ENCODE measurements at places on chromosomes 11 and 22.

DNA sequence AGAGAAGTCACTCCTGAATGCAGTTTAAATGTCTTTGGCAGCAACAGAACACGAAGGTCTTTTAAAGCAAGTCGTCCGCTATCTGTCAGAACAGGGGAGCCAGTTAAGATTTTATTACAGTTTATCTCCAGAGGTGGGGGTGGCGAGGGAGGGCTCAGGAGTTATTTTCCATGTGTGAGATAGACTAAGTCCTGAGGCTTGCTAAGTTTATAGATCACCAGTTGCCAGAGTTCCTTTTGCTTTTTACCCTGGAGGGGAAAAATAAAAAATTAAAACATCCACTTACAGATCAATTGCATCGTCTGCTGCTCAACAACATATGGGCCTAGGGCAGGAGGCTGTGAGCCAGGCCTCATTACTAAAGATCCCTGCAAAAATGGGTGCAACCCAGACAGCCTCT lies 90.7 kb downstream of the SNX19 start:
- no peak for DNase-seq

GRCh38 chr11:120714438-120714837 lies 202.9 kb downstream of the GRIK4 start:
- DNase-seq = no peak

- DNase-seq = no peak
These were observed 14.1 kb downstream of the RHBDD3 start for GRCh38 chr22:29253561-29254285.

GRCh38 chr11:30876663-30877396 lies 290.7 kb upstream of the MPPED2 start:
- no peak for DNase-seq

GRCh38 chr11:122181372-122181771 lies 65.4 kb upstream of the BLID start:
- DNase-seq = no peak

DNA sequence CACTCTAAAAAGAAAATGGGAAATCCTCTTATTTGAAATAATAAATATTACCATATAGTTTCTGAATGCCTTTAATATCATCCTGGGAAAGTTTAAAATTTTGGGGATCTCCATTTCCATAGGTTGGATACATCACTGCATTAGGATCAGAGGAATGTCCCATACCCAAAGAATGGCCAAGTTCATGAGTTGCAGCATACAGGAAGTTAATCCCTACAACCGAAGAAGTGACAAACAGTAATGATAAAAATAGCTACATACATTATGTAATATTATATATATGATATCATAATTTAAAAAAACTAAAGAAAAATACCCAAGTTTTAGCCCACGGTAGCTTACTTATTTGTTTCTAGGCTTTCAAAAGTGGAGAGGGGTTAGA lies 7.4 kb downstream of the MMP7 start:
- DNase-seq = no peak

- peak; percentile 90 for DNase-seq
These were observed 54.7 kb upstream of the PRDM11 start for GRCh38 chr11:45091563-45092403.

DNA sequence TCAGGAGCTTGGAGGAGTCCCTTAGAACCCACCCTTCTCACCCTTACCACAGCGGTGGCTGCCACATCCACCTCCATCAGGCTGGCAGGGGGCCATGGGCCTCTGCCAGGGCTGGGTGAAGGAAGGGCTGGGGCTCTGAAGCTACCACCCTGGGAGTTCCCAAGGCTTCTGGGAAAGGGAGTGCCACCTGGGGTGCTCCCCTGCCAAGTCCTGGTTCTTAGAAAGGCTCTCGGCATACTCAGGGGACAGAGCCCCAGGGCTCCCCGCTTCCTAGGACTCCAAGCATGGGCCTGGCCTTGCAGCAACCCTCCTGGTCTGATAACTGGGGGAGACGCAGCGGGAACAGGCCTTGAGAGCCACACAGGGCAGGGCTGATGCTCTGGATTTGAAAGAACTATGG lies 438 bp upstream of the PLA2G3 start:
- no peak for DNase-seq

GRCh38 chr11:93288079-93288478 lies 42.5 kb upstream of the DEUP1 start:
- DNase-seq = no peak

- DNase-seq = no peak
These were observed 4.7 kb downstream of the STX3 start for GRCh38 chr11:59759900-59760299.

DNA sequence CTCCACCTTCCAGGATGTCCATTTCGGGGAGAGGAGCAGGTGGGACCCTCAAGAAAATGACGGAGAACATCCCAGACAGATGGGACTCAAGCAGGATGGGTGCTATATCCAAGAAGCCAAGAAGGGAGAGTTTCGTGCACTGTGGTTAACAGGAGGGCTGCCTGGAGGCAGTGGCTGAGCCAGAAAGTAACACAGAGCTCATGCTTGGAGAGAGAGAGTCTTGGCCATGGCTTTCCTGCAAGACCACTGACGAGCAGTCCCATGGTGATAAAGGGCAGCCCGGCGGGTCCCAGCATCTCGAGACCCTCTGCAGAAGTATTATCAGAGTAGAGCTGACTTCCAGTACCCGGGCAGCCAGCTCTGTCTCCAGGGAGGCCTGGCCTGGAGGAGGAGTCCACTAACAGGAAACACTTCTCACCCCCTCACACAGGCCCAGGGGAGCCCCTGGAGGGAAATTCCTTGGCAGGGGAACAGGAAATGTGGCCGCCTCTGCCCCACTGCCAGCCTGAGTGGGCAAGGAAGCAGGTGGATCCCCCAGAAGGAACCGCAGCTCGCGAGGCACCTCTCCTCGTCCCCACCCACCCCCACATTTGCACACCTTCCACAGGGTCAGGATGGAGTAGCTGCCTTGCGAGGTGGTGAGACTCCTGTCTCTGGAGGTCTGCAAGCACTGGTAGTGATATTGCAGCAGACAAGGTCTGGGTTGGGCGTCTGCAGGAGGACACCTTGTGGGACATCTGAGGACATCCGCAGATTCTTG lies 32.2 kb downstream of the CYTH4 start:
- no peak for DNase-seq

DNA sequence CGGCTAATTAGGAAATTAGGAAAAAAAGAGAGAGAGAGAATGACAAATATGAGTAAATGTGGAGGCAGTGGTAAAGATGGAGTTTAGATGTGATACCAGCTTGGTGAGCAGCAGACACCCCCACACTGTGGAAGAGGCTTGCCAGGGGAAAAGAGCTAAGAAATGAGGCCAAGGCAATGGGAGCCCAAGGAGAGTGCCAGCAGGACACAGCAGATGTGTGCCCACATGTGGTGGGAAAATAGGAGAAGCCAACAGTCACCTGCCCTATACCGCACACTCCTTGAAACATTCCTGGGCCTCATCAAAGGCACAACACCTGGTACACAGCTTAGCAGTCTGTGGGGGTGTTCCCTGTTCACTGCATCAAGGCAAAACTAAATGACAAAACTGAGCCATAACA lies 104.9 kb downstream of the FAM76B start:
- DNase-seq = no peak

DNA sequence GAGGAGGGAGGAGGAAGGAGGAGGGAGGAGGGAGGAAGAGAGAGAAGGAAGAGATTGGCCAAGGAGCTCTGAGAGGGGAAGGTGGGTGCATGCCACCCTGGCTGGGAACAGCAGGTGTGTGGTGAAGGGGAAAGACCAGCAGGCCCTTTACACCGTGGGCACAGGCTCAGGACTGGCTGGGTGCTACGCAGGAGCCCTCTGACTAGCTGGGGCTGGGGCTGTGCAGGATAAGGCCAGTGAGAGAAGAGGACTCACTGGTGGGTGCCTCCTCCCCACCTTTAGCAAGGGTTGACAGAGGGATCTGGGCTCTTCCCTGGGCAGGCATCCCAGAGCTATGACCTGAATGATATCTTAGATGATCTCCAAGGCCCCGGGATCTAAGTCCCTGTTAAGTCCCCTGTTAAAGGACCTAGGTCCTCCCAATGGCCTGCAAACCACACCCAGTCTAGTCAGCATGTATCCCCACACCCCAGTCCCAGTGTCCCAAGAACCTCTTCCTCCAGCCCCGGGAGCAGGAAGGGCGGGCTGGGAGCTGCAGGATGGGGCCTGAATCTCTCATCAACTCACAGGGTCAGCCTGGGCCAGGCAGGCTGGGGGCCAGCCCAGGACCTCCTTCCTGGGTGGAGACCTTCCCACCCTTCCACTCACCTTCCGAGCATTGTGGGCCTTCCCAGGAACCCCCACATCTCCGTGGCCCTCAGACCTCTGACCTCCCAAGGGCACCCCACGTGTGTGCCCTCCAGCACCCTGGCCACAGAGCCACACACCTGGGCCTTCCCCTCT lies 55.4 kb downstream of the CDKN1C start:
- no peak for DNase-seq

DNA sequence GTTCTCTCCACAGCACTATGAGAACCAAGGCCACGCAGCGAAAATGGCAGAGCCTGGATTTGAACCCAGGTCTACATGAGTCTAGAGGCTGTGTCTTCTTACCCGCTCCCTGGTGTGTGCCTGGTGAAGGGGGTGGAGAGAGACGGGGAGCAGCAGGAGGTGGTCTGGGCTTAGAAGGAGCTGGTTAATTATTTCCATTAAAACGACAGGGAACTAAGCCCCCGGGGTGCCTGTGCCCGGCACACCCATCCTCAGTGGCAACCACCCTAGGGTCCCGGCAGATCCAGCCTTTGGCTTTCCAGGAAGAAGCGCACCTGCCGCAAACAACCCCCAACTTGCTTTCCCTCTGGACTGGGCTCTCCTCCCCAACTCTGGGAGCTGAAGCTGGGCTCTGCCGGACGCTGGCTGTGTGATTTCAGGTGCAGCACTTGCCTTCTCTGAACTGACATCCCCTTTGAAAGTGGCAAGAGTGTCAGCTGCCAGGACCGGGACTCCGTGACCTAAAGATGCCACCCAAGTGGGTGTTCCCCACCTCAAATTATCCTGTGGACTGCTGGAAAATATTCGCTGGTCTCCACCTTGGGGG lies 35.8 kb downstream of the MN1 start:
- DNase-seq = no peak

GRCh38 chr11:11701070-11701469 lies 79.3 kb upstream of the GALNT18 start:
- no peak for DNase-seq

GRCh38 chr22:48185071-48186055 lies 1422.9 kb downstream of the TBC1D22A start:
- DNase-seq = no peak

Measured in endodermal cell (in vitro differentiated cells).